ENCODE measurements at places on chromosomes 12 and 14.

DNA sequence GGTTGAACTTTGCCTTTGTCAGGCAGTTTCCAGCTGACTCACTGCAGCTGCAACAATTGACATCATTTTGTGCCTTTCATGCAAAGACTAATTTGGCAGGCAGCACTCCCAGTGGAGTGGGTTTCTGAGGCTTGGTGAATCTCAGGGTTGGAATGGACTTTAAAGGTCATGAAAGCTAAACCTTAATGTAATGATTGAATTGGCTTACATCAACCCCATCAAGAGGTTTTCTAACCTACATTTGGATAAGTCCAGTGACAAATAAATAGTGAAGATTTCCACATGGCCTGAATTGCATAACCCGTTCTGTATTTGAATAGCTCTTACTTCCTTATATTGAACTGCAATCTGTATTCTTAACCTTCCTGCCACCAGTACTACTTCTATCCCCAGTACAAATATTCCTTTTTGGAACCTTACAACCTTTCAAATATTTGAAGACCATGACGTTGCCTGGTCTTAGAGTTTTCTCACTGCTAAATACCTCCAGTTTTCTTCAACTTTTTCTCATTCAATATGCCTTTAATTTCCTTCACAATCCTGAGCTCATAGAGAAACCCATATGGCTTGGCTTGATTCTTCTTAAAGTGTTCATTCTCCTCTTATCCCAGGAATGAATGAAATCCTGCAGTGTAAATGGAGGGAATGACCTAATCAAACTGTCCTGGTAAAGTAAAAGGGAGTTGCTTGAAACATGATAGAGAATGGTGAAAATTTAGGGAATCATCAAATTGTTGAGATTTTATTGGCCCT is 168.1 kb upstream of the NOVA1 start:
- DNase-seq, result peak; percentile 93

GRCh38 chr14:75409316-75410205 is 18.3 kb upstream of the JDP2 start:
- DNase-seq, result no peak

DNA sequence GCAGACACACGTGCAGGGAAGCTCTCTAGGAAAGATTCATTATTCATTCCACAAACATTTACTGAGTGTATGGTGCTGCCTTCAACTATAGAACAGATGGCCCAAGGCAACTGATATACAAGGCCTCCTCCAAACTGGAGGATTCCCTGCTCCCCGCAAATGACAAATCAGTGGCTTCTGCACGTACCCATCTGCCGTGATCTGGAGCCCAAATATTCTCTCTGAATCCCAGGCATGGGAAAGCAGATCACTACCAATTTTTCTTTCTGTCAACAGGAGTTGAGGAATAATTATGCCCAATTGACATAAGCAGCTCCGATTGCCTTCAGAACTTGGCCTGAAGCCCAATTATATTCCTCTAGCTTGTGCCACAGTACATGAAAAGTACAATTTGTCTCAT is 174.2 kb upstream of the CCDC196 start:
- DNase-seq, result no peak

DNA sequence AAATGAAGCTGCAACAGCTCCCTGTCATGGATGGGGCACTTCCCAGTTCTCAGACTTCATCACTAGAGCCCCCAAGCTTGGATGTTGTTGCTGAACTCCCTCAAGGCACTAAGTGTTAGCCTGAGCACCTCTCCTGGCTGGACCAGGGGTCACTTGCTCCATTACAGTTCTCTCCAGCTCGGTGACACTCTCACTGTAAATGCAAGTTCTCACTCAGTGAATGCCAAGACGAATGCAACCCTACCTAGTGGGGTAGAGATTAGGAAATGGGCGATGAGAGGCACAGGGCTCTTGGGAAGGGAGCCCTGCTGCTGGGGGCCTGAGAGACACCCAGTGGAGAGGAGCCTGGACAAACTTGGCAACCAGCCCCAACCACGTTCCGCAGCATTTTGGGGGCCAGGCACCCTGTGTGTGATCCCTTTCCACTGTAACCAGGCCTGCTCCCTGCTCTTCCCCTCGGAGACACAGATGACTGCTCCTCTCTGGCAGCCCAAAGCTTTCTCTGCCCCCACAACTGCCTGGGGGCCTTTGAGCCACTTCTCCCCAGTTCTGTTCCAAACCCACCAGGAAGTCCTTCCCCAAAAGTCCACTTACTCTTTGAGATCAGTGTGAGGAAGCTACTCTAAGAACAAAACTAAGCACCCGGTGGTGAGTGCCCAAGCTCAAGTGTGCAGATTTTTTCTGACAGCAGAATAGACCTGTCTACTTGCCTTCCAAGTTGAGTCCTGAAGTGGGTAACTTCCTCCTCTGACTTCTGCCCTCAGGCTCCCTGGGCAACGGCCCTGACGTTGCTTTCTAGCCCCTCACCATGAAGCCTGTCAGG is 8.0 kb upstream of the SELPLG start:
- DNase-seq, result no peak

- DNase-seq, result no peak
These were observed 16.7 kb downstream of the PNP start for GRCh38 chr14:20485900-20486299.
